ENCODE measurements at places on chromosomes 13 and 19. TPM values are rescaled to one million over a fixed set of nuclear protein-coding genes. Genes with fewer than 3 reads are reported as not detected.

Gene APBA3
- 12.4 TPM for total RNA-seq

Gene VSTM2B
- total RNA-seq: not detected

Gene SERPINE3
- total RNA-seq: not detected

Gene SPINT2
- 379 TPM for total RNA-seq

Gene ZNF426
- 1.0 TPM for total RNA-seq

Gene UGGT2
- total RNA-seq: 9.6 TPM

Gene FFAR1
- not detected for total RNA-seq

Gene PRR36
- total RNA-seq: 0.17 TPM

Gene LYPD3
- total RNA-seq: 0.78 TPM

Gene CEP89
- 45.9 TPM for total RNA-seq

Gene ZNF283
- 4.1 TPM for total RNA-seq

Gene LILRA6
- not detected for total RNA-seq

Gene TBC1D4
- 17.3 TPM for total RNA-seq

Gene IRGC
- total RNA-seq: not detected

Gene VSTM1
- 0.81 TPM for total RNA-seq

Gene TMEM221
- total RNA-seq: 0.56 TPM

All from A549 treated with CpdA at 1 μM for 4 hours (cell line).